NCI-H187 (cell line): ENCODE measurements at places on chromosomes 1 and 21.

GRCh38 chr1:96416111-96416595 is 305.4 kb upstream of the PTBP2 start:
- DNase-seq: no peak

GRCh38 chr1:44312399-44313196 is 42.5 kb downstream of the ERI3 start:
- no peak for DNase-seq

DNA sequence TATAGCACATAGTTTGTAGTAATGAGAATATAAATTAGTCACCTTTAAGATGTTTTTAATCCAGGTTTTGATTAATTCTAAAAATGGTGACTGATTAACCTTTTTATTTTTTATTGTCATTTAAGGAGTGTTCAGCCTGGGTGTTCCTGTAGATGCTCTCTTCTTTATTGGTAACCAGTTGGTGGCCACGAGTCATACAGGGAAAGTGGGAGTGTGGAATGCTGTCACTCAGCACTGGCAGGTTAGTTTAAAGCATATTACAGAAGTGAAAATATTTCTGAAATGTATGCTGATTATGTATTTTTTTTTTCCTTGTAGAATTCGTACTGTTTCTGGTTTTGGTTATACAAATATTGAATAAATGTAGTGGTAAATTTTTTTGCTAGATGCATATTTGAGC is 28.1 kb downstream of the KCTD3 start:
- no peak for DNase-seq

DNA sequence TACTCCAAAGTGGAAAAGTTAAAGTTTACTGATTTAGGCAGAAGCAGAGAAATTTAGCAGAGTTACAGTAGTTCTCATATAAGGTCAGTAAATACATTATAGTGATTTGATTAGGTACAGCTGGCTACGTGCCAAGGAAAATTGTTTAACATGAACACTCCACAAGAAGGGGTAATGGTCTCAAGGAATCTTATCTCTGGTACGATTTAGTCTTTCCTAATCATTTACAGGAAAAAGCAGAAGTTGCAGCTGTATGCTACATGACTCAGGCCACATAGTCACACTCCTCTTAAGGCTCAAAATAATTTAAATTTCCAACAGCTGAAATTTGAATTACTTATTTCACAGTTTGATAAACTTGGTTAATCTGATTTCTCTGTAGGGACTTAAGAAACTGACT is 36.9 kb upstream of the OR2B11 start:
- no peak for DNase-seq

DNA sequence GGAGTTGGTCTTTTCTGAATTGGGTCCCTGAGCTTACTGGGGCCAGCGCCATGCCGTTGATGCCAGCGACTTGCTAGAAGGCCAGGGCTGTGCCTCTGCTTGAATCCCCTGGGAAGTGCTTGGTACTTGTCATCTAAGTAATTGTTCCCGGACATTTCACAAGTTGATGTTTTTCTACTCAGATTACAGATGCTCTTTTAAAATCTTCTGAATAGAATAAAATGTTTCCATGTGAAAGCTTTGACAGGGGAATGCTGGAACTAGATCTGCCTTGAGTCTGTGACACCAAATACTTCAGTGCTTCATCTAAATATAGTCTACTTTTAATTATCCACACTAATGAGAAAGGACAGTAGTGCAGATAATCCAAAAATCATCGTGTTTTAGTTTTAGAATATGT is 38.3 kb downstream of the PTGFRN start:
- no peak for DNase-seq

GRCh38 chr1:207073906-207074820 is 14.5 kb upstream of the C4BPB start:
- DNase-seq: no peak

- DNase-seq: no peak
These were observed 16.3 kb downstream of the PDZK1 start for GRCh38 chr1:145690587-145691558.

- no peak for DNase-seq
These were observed 644.0 kb downstream of the AJAP1 start for GRCh38 chr1:5298376-5298775.

- no peak for DNase-seq
These were observed 81.1 kb downstream of the PEX14 start for GRCh38 chr1:10555635-10556429.

- DNase-seq: no peak
These were observed 56.7 kb downstream of the GFI1 start for GRCh38 chr1:92430030-92430429.

- no peak for DNase-seq
These were observed 33.6 kb upstream of the RAB4A start for GRCh38 chr1:229237320-229237719.

DNA sequence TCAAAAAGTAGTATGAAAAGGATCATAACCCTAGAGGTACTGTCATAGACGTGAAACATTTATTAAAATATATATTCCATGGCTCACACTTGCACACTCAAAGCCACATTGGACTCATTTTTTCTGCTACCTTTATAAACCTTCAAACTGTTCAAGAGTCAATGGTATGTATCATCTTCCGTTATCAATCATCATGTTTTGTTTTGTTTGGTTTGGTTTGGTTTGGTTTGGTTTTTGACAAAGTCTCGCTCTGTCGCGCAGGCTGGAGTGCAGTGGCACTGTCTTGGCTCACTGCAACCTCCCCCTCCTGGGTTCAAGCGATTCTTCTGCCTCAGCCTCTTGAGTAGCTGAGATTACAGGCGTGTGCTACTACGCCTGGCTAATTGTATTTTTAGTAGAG is 1.8 kb downstream of the IFNAR2 start:
- no peak for DNase-seq

DNA sequence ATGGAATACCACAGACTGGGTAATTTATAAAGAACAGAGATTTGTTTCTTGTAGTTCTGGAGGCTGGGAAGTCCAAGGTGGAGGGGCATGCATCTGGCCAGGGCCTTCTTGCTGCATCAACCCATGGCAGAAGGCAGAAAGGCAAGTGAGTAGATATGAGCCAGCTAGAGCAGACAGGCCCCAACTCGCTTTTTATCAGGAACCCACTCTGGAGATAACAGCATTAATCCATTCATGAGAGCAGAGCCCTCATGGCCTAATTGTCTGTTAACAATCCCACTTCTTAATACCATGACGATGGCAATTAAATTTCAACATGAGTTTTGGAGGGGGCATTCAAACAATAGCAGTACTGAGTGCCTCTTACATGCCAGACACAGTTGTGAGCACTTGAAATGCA is 87.2 kb upstream of the SOX13 start:
- DNase-seq: no peak

- DNase-seq: no peak
These were observed 16.7 kb downstream of the ALX3 start for GRCh38 chr1:110053552-110054428.

GRCh38 chr1:89815611-89816010 is 5.2 kb upstream of the LRRC8D start:
- no peak for DNase-seq

- DNase-seq: no peak
These were observed 77.6 kb downstream of the DDX20 start for GRCh38 chr1:111833334-111833733.

- DNase-seq: no peak
These were observed 766.5 kb upstream of the B3GALT2 start for GRCh38 chr1:193952778-193953374.

DNA sequence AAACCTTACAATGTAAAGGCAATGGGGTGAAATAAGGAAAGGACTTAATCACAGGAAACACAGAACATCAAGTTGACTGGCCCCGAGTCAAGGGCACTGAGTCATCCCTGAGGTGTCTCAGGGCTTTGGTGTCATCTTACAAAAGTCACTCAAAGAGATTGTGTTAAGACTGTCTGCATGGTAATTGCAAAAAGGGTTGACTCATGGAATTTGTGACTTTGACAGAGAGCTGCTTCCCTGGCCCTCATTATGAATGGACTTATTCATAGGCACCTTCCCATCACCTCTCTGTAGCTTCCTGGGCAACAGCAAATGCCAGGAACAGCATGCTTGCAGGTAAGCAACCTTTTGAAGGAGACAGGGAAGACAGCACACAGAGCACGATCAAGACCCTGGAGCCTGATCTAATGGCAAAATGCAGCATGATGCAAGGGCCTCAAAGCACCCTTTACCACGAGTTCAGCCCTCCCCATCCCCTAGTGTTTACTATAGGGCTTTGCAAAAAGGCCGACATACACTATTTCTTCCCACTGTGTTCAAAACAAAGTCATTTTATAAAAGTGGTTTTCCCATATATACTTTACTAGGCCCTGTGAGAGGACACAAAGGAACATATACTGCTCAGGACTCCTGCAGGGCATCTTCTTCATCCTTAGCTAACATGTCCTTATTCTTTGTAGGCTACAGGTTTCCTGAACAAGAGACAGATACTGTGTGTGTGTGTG is 17.1 kb downstream of the ZP4 start:
- DNase-seq: no peak

- DNase-seq: no peak
These were observed 884 bp downstream of the H3-3A start for GRCh38 chr1:226063224-226063976.

DNA sequence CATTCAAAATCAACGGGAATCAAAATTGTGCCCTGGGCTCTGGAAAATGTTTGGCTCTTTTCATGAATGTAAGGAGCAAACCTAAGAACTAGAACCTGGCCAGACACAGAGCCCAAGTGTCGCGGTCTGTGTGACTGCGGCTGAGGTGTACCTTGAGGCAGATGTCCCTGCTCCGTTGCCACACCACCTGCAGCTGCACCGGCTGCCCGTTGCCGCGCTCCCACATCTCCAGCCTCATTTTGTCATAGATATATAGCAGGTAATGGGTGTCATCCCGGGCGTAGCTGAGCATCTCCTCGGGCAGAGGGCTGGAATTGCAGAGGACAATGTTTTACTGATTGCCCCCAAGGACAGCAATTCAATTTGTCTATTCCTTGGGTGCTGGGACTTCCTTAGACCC is 18.7 kb downstream of the EXOSC10 start:
- no peak for DNase-seq

- DNase-seq: no peak
These were observed 63.0 kb downstream of the KCNT2 start for GRCh38 chr1:196545222-196545621.

DNA sequence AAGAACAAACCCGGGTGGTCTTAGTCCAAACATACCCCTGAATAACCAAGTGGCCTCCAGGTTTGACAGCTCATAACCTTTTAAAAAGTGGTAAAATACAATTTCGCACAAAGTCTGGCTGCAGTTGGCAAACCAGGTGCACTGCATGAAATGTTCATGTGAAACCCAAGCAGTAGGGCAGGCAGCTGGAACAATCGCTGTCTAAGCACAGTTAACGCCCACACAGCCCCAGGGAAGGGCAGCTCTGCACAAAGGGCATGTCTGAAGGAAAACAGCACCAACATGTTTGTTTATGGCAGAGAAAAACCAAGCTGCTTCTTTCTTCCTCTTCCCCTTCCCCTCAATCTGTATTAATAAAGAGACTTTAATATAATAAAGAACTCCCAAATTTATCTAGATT is 49.5 kb downstream of the KIAA1614 start:
- no peak for DNase-seq

GRCh38 chr1:204077979-204078696 is 5.2 kb downstream of the SOX13 start:
- peak; percentile 96 for DNase-seq

- DNase-seq: no peak
These were observed 23.9 kb downstream of the CHD1L start for GRCh38 chr1:147266381-147266780.

GRCh38 chr1:201625226-201625761 is 86.4 kb downstream of the NAV1 start:
- no peak for DNase-seq

DNA sequence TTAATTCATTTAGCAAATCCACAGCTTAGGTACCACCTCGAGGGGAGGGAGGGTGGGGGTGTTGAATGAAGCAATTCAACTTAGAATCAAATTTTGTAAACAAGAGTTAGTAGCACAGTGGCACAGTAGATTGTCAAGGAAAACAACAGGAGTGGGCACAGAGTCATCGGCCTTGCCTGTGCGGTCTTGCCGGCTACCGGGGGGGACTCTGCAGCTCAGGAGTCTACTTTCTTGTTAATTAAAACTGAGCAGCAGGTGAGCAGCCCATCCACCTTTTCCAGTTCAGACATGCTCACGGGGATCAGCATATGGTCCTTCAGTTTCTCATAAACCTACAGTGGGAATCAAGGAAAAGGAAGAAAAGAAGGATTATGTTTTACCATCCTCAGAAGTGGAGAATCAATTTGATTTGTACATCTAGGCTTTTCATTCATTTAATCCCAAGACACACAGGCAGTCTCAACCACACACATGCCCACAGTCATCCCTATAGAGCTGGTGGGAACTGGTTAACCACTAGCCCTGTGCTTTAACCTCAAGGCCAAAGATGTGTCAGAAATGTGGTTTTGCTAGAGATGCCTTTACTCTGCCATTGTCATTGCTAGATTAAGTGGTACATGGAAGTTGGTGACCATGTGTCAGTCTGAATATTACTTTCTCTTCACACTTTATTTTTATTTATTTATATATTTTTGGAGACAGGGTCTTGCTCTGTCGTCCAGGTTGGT is 45.0 kb upstream of the BCL10 start:
- DNase-seq: no peak

GRCh38 chr1:182677397-182678098 is 6.8 kb downstream of the RGS8 start:
- DNase-seq: no peak

GRCh38 chr21:14589855-14590563 is 43.9 kb upstream of the SAMSN1 start:
- no peak for DNase-seq

GRCh38 chr1:214640431-214641213 is 37.6 kb downstream of the CENPF start:
- no peak for DNase-seq

- DNase-seq: no peak
These were observed 1.4 kb upstream of the RGS2 start for GRCh38 chr1:192807211-192808162.

- DNase-seq: no peak
These were observed 11.5 kb upstream of the LRRC8B start for GRCh38 chr1:89512996-89513720.

DNA sequence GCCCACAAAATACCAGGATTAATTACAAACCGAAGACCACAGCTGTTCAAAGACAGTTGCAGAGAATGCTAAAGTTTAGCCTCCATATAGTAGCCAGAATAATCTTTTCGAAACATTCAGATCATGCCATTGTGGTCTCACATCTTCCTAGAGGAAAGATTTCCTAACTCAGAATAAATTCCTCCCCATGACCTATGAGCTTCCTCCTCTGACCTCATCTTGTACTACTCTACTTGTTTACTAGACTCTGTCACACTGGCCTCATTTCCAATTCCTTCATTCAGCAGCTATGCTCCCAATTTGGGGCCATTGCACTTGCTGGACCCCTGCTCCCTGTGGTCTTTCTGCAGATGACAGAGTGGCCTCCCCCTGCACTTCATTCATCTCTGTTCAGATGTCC is 71.8 kb upstream of the LRRC53 start:
- no peak for DNase-seq

DNA sequence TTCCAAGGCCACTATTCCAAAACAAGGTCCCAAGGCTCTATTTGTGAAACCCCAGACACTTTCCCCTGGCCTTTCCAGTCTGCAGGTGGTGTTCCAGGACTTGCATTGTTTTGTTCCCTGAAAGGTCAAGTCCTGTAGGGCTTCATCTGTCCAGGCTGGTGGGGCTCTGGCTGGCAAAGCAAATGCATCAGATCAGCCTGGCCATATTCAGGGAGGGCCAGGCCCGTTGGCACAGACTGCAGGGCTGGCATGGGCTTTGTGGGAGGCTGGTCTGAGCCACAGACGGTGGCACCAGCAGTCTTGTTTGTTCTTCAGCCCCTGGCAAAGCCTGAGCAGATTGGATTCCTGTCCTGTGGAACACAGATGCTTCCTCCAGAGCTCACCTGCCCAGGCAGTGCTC is 93.0 kb downstream of the SPATA46 start:
- DNase-seq: no peak

- no peak for DNase-seq
These were observed 118.5 kb downstream of the FGGY start for GRCh38 chr1:59415286-59415850.
